MCF 10A (cell line): ENCODE measurements at places on chromosomes 1 and 21.

DNA sequence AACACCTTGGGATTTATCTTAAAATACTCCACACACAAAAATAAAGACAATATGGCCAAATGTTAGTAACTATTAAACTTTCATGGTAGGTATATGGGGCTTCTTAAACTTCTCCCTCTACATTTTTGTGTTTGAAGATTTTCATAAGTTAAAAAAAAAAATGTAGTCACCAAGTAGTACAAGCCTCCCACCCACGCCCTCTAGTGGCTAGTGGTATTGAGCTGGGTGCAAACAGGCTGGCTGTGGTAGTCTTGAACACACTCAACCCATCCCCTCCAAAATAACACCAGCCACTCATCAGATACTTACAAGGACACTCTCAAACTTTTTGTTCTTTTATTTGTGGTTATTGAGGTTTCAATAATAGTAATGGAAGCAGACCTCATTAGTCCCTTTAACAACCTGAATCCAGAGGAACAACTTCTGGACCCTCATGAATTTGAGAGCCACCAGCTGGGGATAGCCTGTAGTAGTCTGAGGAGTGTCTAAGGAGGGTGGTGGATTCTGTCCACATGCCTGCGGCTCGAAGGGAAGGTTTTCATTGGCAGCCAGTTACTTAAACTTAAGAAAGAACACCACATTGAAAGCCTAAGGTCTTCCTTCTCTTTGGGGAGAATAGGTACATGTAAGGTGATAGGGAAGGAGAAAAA, 15.6 kb downstream of the RD3 start:
- no peaks in the 10 kb centered on the region for H3K27me3 ChIP-seq
- peaks cover 8% of the 10 kb centered on the region for H3K4me1 ChIP-seq
- H3K4me3 ChIP-seq, result no peak overlapping the region
- H3K27ac ChIP-seq, result no peak overlapping the region
- DNase-seq, result peak; percentile 93

DNA sequence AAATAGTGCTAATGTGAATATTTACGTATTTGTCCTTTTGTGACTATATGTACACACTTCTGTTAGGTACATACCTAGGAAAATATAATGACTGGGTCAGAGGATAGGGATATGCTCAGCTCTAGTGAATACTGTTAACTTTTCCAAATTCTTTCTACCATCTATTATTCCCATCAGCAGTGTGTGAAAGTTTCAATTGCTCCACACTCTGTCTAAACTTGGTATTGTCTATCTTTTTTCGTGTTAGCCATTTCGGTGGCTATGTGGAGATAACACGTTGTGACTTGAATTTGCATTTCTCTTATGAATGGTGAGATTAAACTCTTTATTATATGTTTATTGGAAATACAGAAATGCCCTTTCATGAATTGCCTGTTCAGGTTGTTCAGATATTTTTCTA, 22.7 kb upstream of the LELP1 start:
- no peak overlapping the region for H3K4me3 ChIP-seq
- no peaks in the 10 kb centered on the region for H3K36me3 ChIP-seq
- no peak overlapping the region for H3K27ac ChIP-seq
- H3K4me1 ChIP-seq, result no peaks in the 10 kb centered on the region

DNA sequence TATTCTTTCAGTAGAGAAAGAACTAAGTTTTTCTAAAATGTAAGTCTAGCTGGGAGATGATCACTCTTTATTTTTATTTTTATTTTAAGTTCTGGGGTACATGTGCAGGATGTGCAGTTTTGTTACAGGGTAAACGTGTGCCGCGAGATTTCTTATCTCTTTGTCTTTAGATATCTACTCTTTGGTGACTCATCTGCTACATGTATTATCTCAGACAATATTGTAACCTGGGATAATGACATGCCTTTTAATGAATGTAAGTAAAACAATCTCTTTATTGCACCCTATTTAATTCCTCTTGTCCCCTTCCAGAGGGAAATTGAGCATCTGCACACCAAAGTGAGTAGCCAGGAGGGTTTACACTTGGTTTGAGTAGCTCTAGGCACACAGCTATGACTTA, 9.4 kb downstream of the CR2 start:
- DNase-seq, result no peak
- no peaks in the 10 kb centered on the region for H3K36me3 ChIP-seq

- no peaks in the 10 kb centered on the region for H3K27me3 ChIP-seq
- no peaks in the 10 kb centered on the region for H3K4me1 ChIP-seq
- H3K36me3 ChIP-seq, result peaks cover 19% of the 10 kb centered on the region
- no peak within 1 kb of the TSS for H3K27ac ChIP-seq
- DNase-seq, result peak; percentile 94
- peak within 1 kb of the TSS; percentile 65 for H3K4me3 ChIP-seq
Measured at GRCh38 chr1:7783826-7784491, at the start of gene PER3. TSS of gene PER3 (plus strand) at chr1:7784291. CDS start at chr1:7784878, 587 bp downstream.

DNA sequence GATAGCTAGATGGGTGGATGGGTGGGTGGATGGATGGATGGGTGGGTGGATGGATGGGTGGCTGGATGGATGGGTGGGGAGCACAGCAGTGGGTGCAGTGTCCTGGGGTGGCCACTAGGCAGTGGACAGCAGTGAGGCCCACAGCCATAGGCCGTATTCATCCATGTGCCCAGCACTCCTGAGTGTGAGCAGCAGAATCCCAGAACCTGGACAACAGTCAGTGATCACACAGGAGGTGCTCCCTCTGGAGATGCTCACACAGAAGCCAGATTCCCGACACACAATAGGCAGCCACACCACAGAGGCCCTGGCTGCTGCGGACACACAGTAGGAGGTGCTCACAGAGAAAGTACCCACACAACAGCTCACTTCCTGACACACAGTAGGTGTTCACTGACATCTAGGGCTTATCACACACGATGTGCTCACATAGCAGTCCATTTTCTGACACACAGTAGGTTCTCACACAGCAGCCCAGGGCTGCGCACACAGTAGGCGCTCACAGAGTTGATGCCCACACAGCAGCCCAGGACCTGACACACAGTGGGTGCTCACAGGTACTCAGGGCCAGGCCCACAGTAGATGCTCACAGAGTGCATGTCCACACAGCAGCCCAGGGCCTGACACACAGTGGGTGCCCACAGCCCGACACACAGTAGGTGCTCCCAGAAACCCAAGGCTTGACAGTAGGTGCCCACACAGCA, 64.0 kb downstream of the RAP1GAP start:
- no peak for DNase-seq
- no peaks in the 10 kb centered on the region for H3K36me3 ChIP-seq
- no peak overlapping the region for H3K4me3 ChIP-seq
- H3K4me1 ChIP-seq, result peaks cover 8% of the 10 kb centered on the region
- H3K27ac ChIP-seq, result no peak overlapping the region

DNA sequence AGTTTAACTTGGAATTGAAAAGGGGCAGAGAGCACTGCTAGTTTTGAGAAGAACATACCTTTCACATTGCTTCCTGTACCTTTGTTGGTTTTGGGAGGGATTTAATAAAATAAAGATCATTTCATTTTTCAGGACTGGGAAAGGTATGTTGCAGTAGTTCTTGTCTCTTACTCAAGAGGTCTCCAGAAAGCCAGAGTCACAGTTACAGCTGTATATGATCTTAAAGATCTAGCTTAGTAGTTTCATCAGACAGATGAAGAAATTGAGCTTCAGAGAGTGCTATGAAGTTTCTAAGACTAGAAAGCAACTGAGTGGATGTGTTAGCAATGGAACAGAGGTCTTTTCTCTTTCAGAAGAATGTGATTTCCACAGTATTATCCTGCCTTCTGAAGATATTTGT, 1.0 kb downstream of the OR10K2 start:
- no peaks in the 10 kb centered on the region for H3K4me1 ChIP-seq
- H3K27me3 ChIP-seq, result peaks cover 65% of the 10 kb centered on the region
- no peak for DNase-seq
- H3K36me3 ChIP-seq, result no peaks in the 10 kb centered on the region

DNA sequence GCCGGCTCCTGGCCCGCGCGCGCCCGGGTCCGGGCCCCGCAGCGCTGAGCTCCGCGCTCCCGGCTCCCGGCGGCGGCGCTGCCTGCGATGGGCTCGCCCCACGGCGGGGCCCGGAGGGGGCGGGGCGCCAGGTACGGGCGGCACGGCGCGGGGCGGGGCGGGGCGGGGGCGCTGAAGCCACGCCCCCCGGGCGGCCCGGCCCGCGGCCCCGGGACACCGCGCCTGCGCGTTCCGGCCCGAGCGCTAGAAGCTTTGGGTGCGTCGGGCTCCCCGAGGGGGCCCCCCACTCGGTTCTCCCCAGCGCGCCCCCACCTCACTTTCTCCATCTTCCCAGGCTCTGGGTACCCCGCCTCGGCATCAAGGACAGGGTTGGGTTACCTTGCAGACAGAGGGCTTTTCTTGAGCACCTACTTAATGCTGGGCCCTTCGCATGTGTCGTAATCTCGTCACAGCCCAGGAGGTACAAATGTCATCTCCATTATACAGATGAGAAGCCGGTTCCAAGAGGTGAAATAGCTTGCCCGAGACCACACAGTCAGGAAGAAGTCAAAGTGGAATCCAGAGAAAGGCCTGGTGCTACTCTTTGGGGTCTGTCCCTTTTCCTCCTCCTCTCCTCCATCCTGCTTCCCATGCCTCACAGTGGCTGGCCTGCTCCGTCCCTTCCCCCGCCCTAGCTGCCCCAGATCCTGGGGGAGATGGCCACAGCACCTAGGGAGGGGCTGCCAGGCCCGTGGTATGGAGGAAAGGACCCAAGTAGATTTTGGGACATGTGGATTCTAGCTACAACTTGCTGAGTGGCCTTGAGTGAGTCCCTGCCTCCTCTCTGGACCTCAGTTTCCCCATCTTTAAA, 46.5 kb downstream of the RAP1GAP start:
- peak; percentile 43 for DNase-seq
- H3K27ac ChIP-seq, result no peak overlapping the region
- H3K4me1 ChIP-seq, result peaks cover 5% of the 10 kb centered on the region
- peaks cover 11% of the 10 kb centered on the region for H3K27me3 ChIP-seq
- no peaks in the 10 kb centered on the region for H3K36me3 ChIP-seq

DNA sequence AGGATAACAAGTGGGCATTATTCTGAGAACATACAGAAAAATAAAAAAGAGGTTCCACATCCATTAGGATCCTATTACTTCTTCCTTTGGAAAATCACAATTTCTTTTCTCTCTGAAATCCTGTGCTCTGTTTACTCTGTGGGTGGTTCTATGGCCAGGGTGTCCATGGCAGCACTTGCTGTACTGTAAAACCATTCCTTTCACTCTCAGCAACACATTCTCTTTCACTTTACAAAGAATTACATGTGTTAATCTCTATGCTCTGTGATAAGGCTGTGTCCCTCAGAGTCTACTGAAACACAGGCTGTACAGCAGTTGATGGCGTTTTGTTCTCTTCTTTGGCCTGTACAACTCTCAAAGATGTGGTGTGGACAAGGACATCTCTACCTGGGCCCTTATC, 524.1 kb downstream of the PTBP2 start:
- no peak overlapping the region for H3K27ac ChIP-seq
- no peak overlapping the region for H3K4me3 ChIP-seq
- no peak for DNase-seq
- H3K36me3 ChIP-seq, result peaks cover 11% of the 10 kb centered on the region
- no peaks in the 10 kb centered on the region for H3K27me3 ChIP-seq

GRCh38 chr1:160623862-160624261, 23.0 kb downstream of the SLAMF1 start:
- H3K4me3 ChIP-seq, result no peak overlapping the region
- H3K27me3 ChIP-seq, result peaks cover 46% of the 10 kb centered on the region
- no peaks in the 10 kb centered on the region for H3K36me3 ChIP-seq
- no peak overlapping the region for H3K27ac ChIP-seq
- no peaks in the 10 kb centered on the region for H3K4me1 ChIP-seq

DNA sequence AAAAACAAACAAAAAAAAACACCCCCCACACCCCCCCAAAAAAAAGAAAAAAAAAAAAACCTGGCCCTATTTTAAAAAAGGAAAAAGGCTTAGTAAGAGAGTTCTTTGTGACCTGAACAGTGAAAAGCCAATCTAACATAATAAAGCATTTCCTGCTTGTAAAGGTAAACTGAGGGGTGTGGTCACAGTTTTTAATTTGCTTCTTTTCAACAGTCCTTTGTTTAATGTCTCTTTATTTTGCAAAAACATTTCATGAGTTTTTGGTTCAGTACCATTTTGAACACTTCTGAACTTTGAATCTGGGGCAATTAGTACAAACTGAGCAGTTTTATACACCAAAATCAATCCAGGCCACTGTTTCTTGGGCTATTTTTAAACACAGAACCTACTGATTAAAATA, 37.6 kb downstream of the TOR3A start:
- peaks cover 100% of the 10 kb centered on the region for H3K36me3 ChIP-seq
- no peak overlapping the region for H3K27ac ChIP-seq
- peaks cover 7% of the 10 kb centered on the region for H3K4me1 ChIP-seq
- DNase-seq, result no peak
- H3K4me3 ChIP-seq, result no peak overlapping the region

- no peak overlapping the region for H3K4me3 ChIP-seq
- H3K36me3 ChIP-seq, result no peaks in the 10 kb centered on the region
- no peaks in the 10 kb centered on the region for H3K4me1 ChIP-seq
- H3K27me3 ChIP-seq, result no peaks in the 10 kb centered on the region
Measured at GRCh38 chr1:107551456-107551855, 410.6 kb downstream of the NTNG1 start.

GRCh38 chr21:42164064-42164789, 54.7 kb upstream of the ABCG1 start:
- H3K27ac ChIP-seq, result no peak overlapping the region
- peak; percentile 65 for DNase-seq
- no peaks in the 10 kb centered on the region for H3K27me3 ChIP-seq

GRCh38 chr1:94884106-94884505, 42.8 kb downstream of the CNN3 start:
- no peak for DNase-seq
- no peak overlapping the region for H3K27ac ChIP-seq
- H3K4me3 ChIP-seq, result no peak overlapping the region
- H3K4me1 ChIP-seq, result peaks cover 9% of the 10 kb centered on the region
- no peaks in the 10 kb centered on the region for H3K27me3 ChIP-seq
- no peaks in the 10 kb centered on the region for H3K36me3 ChIP-seq

- H3K4me3 ChIP-seq, result no peak overlapping the region
- peaks cover 36% of the 10 kb centered on the region for H3K4me1 ChIP-seq
- DNase-seq, result no peak
- H3K36me3 ChIP-seq, result no peaks in the 10 kb centered on the region
Measured at GRCh38 chr1:200226268-200226968, 183.4 kb downstream of the ZNF281 start.

DNA sequence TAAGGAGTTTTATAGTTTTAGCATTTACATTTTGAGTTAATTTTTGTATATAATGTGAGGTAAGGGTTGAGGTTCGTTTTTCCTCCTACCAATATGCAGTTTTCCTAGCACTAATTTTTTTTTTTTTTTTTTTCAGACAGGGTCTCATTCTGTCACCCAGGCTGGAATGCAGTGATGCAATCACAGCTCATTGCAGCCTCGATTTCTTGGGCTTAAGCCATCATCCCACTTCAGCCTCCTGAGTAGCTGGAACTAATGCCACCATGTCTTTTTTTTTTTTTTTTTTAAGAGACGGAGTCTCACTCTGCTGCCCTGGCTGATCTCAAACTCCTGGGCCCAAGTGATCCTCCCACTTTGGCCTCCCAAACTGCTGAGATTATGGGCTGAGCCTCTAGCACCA, 2.5 kb upstream of the UBASH3A start:
- H3K36me3 ChIP-seq, result no peaks in the 10 kb centered on the region
- H3K27me3 ChIP-seq, result no peaks in the 10 kb centered on the region
- H3K4me1 ChIP-seq, result no peaks in the 10 kb centered on the region

GRCh38 chr1:109640285-109640865, 15.5 kb upstream of the GSTM4 start:
- no peaks in the 10 kb centered on the region for H3K27me3 ChIP-seq
- no peak overlapping the region for H3K4me3 ChIP-seq
- peaks cover 8% of the 10 kb centered on the region for H3K4me1 ChIP-seq
- peaks cover 4% of the 10 kb centered on the region for H3K36me3 ChIP-seq
- no peak overlapping the region for H3K27ac ChIP-seq
